ENCODE measurements at places on chromosomes 1 and 21. TPM values are rescaled to one million over a fixed set of nuclear protein-coding genes. Genes with fewer than 3 reads are reported as not detected.

The LCE2C gene
- not detected for total RNA-seq

The CD34 gene
- total RNA-seq, result 0.13 TPM

The NUDT4B gene
- 9.8 TPM for total RNA-seq

The VCAM1 gene
- 20.7 TPM for total RNA-seq

The AADACL4 gene
- total RNA-seq, result not detected

The LMOD1 gene
- total RNA-seq, result 22.2 TPM

The RGS8 gene
- not detected for total RNA-seq

Measured in smooth muscle cell of the pulmonary artery (primary cell).